Activated CD8-positive, alpha-beta memory T cell treated with anti-CD3 and anti-CD28 coated beads for 4 hours (primary cell): ENCODE measurements at places on chromosomes 6 and 20.

GRCh38 chr20:63745961-63746731 is 6.6 kb downstream of the SLC2A4RG start:
- no peak for DNase-seq

GRCh38 chr6:97364327-97364726 is 81.3 kb upstream of the MMS22L start:
- no peak for DNase-seq

DNA sequence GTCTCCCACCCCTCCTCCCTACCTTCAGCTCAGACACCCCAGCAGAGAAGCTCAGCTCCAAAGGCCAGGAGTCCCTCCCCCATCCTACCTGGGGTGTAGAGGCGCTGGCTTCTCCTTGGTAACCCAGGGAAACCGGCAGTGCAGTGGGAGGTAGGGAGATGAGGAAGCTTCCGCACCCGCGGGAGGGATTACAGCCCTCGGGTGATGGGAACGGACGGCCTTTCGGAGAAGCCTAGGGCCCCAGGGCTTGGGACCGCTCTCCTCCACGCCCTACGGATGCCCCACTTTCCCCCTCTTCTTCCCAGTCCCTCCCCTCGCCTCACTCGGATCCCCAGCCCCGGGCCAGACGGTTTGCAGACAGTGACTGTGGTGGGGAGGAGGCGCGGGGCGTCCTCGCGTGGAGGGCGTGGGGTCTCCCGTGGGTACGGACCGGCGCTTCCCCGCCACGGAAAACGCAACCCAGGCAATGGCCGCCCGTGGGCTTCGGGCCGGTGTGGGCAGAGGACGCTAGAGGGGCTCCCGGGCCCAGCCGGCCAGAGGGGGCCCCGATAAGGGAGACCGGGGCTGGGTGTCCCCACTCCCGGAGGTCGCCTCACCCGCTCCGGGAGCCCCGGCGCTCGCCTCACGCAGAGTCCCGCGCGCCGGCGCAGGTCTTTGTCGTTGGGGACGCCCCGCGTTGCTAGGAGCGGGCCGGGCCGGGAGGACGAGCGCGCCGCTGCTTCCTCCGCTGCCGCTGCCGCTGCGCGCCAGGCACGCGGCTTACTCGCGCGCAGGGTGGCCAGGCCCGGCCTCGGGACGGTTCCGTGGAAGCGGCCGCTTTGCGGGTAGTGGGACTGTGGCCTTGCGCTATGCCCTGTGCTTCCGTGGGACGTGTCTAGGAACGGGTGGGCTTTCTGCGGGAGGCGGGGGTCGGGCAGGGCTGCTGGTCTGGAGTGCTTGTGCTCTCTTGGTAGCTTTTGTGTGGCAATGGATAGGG is 15.8 kb downstream of the AARS2 start:
- DNase-seq, result no peak

- no peak for DNase-seq
Observed at GRCh38 chr20:63328718-63329275, 32.4 kb downstream of the CHRNA4 start.

GRCh38 chr6:19153981-19154295 is 683.2 kb upstream of the ID4 start:
- no peak for DNase-seq

DNA sequence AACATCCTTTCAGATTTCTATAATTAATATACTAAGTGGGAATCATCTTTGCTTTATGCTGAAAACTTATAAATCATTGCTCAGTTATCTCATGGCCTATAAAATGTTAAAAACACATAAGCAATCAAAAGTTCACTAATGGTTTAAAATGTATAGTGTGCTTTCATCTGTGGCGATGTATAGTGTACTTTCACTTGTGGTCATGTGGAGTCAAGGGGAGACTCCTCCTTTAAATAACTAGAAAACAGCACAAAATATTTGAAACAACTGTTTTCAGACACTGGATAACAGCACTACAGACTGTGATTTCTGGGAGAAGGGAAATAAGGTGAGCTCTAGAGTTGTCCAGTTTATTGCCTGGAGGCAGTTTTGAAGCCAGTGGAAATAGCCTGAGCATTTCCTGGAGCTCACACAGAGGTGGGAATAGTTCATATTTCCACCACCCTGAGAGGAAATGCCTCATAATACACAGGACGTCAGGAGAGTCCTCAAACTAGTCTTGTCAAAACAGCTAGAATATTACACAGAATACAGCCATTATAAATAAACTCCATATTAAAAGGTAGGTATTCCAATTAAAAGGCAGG is 89.4 kb downstream of the CEP162 start:
- no peak for DNase-seq

- no peak for DNase-seq
Observed at GRCh38 chr20:41507436-41507835, 110.7 kb downstream of the CHD6 start.

GRCh38 chr6:42428326-42429041 is 23.2 kb downstream of the TRERF1 start:
- no peak for DNase-seq

DNA sequence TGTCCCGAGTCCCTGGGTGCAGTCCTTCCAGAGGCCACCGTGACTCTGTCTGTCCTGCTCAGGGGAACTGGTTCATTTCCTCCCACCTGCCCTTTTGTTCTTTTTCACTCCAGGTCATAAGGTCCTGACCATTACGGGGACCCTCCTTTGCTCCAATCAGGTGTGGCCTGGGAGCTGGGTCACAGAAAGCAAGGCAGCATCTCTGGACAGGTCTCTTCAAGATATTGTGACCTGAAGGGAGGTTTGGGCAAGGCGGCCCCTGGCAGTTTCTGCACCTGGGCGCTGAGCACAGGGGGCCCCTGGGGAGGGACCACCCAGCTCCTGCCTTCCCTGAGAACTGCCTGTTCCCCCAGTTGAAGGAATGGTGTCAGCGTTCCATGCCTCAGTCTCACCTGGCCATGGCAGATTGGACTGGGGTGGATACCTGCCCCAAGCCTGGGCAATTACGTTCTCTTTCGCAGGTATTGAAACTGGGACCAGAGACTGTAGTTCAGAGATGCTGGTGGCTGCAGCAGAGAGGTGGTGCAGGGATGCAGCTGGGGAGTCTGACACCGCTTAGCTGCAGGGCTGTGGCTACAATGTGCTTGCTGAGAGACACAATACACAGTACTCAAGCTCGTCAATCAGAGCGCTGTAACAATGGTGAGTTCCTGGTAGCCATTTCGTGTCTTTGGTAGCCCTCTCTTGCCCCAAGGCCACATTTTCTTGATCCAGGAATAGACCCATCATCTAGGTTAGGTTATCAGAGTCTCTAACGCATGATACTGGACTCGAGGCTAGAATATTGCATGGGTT is 15.6 kb upstream of the NELFCD start:
- no peak for DNase-seq

DNA sequence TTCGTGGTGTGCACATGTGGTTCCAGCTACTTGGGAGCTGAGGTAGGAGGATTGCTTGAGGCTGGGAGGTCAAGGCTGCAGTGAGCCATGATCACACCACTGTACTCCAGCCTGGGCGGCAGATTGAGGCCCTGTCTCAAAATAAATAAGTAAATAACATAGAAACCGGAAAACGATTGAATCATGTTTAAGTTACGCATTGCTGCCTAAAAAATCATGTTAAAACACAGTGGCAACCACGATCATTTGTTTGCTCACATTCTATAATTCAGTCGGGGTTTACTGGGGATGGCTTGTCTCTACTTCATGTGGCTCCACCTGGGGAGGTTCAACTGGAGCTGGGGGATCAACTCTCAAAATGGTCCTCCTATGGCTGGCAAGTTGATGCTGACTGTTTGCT is 8.2 kb upstream of the CDKN1A start:
- no peak for DNase-seq

DNA sequence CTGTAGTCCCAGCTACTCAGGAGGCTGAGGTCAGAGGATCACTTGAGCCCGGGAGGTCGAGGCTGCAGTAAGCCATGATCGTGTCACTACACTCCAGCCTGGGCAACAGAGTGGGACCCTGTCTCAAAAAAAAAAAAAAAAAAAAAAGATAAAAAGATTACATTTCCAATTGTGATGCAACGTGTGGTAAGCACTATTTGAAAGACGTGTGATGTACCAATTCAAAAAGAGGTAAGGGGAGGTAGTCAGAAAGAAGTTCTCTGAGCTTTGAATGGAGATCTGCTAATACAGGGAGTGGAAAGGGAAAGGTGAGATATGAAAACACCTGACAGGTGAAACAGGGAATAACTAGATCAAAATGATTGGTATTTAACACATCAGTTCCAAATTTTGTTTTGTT is 11.9 kb downstream of the GOPC start:
- no peak for DNase-seq

DNA sequence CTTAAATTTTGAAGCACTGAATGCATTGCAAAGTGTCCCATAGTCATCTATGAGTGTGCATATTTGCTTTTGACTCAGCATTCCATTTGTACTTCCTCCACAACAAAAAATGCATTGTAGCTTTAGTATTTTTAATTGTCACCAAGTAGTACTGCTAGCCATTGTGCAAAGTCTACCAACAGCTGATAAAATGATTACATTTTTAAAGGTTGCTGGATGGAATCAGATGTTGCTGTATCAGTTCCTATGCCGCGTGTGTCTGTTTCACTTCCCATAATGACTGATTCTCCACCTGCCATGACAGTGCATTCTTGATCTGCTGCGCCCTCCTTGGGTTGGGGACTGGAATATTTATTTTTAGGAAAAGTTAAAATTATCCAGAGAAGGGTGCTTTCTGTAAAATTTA is 41.2 kb downstream of the SLX4IP start:
- DNase-seq, result no peak

- no peak for DNase-seq
Observed at GRCh38 chr6:122799916-122800686, 11.0 kb downstream of the SMPDL3A start.

DNA sequence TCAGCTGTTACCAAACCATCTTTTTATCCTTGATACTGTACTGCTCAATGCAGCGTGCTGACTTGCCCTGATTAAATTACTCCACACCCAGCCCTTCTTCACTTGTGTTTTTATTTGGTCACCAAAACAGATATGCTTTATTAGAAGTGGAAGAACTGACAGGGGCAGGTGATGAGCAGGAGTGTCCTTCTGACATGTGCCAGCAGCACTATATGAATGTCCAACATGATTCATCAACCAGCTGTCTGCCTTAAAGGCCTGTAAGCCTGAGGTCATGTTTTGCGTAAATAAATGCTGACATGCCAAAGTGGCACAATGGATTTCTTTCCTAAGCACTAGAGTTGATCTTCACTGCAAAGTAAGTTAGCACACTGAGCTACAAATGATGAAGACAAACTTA is 15.4 kb downstream of the POPDC3 start:
- no peak for DNase-seq

DNA sequence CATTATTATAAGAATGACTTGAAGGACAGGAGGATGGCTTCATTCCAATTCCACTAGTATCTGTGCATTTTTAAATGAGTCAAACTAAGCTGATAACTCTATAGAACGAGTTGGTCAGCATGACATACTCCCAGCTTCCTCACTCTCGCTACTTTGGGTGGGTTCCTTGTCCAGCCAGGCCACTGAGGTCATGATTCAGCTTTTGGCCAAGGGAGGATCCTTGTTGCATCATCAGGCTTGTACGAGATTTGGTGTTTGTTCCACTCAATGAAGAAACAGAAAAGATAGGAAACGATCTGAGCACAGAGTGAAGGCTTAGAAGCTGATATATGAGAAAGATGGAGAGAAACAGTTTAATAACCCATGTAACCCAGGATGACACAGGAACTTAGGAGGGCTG is 19.8 kb downstream of the NEDD9 start:
- DNase-seq, result no peak

- DNase-seq, result no peak
Observed at GRCh38 chr6:7200598-7201443, 93.1 kb downstream of the RREB1 start.

DNA sequence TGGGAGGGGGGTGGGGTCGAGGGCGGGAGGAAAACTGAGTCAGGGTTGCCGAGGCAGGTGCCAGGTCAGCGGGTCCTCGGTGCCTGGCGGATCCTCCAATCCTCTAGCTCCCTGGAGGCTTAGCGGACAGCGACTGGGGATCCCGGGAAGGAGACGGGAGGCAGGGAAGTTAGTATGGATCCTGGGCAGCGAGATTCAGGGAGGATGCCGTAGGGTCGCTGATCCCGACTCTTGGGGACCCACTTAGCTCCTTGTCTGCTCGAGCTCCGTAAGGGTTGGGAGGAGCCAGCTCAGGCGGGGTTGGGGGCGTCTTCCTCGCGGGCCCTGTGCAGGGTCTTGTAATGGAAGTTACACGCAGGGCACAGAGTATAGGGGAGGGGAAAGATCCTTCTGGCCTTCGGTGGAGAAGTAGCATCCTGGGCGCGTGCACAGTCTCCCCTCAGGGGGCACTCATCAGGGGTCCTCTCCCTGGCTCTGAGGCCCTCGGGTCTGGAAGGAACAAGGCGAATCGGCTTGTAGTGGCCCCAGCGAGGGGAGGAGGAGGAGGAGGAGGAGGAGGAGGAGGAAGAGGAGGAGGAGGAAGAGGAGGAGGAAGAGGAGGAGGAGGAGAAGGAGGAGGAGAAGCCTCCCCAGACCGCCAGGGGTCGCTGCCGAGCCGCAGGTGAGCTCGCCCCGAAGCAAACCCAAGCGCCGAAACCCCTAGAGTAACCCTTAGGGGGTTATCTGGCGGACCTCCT is 6.4 kb upstream of the SLC12A5 start:
- DNase-seq, result peak; percentile 57
